ENCODE measurements at places on chromosomes 12 and 14.

DNA sequence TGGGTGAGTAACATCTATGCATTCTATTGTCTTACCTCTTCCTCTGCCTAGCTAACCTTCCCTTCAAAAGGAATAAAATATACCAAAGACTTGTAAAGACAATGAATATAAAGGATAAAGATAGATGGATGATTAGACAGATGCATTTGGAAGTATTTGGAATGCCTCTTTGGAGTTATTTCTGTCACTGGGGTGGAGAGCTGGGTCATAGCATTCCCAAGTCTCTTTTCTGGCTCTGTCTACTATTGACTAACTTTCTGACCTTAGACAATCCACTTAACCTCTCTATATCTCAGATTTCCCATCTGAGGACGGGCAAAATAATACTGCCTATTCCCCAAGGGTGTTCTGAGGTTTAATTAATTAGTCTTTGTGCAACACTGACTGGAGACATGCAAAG lies 517.4 kb downstream of the DIO2 start:
- ATAC-seq: no peak

- ATAC-seq: no peak
Measured at GRCh38 chr14:98498019-98498885, 773.7 kb downstream of the BCL11B start.

GRCh38 chr12:25759752-25760151 lies 198.7 kb upstream of the RASSF8 start:
- no peak for ATAC-seq

- ATAC-seq: no peak
Measured at GRCh38 chr14:97331526-97331925, 534.3 kb downstream of the VRK1 start.

DNA sequence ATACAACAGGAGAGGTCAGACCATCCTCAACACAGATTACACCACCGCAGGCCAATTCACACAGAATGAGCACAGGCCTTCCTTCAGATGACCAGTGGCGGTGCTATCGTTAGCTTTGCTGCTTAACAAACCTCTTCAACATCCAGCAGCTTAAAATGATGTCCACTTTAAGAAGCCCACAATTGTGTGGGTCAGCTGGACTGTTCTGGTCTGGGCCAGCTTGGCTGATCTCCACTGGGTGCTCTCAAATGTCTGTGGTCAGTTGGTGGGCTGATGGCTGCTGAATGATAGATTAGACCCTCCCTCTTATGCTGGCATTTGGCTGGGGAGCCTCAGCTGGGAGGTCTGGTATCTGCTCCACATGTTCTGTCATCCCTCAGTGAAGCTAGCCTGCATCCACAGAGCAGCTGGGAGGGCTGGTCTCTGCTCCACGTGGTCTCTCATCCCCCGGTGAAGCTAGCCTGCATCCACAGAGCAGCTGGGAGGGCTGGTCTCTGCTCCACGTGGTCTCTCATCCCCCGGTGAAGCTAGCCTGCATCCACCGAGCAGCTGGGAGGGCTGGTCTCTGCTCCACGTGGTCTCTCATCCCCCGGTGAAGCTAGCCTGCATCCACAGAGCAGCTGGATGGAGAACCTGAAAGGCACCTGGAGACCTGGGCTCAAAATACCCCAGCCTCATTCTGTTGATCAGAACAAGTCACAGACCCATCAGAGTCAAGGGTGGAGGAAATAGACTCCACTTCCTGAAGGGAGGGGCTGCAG lies 203.6 kb upstream of the DIO3 start:
- ATAC-seq: no peak

Data from activated CD4-positive, CD25-positive, alpha-beta regulatory T cell treated with anti-CD3 and anti-CD28 coated beads, Interleukin-2, amount 50 U/mL, for 24 hours (primary cell).